ENCODE measurements at places on chromosomes 11 and 22.

DNA sequence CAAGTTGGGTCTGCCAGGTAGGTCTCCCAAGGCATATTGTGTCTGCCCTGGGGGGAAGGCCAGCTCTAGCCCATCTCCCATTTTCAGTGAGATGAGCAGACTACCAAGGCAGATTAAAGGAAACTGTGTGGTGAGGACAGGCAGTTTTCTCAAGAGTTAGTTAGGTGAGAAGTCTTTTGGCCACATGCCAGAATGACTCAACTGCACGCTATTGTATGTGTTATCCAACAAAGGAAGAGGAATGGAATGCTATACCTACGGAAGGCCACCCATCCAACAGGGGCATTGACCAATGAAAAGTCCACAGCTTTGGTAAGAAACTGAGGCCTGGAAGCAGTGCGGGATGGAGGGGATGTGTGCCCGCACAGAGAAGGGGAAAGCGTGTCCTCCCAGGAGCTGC, 941.7 kb downstream of the NTM start:
- no peak for ATAC-seq

DNA sequence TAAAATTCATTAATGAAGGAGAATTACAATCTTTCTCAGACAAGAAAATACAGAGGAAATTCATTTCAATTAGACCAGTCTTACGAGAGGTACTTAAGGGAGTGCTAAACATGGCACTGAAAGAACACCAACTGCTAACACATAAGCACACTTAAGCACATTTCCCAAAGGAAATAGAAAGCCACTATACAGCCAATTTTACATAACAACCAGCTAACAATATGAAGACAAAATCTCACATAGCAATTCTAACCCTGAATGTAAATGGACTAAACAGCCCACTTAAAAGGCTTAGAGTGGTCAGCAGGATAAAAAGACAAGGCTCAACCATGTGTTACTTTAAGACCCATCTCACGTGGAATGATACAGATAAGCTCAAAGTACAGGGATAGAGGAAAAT, 339.5 kb upstream of the LUZP2 start:
- no peak for ATAC-seq

GRCh38 chr22:45164270-45165088, 754 bp downstream of the NUP50 start:
- peak; percentile 79 for ATAC-seq

DNA sequence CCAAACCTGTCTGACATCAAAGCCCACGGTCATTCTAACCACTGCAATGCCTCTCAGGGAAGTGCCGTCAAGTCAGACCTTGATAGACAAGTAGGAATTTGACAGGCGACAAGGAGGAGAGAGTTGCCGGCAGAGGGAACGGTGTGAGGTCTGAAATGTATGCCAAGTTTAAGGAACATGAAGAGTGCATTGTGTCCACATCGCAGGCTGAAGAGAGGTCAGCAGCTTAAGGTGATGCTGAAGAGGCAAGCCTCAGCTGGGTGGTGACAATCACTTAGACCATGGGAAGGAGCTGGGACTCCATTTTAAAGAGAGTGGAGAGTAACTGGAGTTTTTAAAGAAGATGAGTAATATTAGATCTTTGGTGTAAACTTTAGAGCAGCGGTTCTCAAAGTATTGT, 104.9 kb upstream of the TBCEL start:
- no peak for ATAC-seq

DNA sequence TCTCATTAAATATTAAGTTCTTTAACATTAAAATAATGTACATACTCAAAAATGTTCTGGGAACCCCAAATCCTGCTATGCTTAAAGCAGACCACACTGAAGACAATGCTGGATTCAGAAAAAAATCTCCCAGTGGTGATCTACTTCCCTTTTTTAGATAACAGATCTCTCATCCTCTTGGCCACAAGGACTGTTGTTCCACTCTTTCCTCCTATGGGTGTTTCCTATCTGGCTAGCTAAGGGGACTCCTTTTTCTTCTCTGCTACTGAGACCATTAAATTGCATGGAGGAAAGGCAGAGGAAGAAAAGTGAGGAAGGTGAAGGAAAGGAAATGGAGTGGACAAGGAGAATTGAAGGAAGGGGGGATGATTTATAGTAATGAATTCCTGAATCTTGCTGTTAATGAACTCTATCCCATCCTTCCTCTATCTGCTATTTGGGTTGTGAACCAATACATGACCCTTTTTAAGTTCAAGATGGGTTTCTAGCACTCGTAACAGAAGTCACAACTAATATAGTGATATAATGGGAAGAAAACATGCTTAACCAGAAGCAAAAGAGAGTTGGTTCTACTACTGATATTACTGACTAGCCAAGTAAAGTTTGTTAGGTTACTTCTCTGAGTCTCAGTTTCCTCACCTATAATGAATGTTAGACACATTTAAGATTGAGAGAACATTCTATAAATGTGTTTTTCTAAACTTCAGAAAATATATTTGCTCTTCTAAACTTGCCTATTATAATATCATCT, 53.2 kb downstream of the PIK3C2A start:
- peak; percentile 60 for ATAC-seq

DNA sequence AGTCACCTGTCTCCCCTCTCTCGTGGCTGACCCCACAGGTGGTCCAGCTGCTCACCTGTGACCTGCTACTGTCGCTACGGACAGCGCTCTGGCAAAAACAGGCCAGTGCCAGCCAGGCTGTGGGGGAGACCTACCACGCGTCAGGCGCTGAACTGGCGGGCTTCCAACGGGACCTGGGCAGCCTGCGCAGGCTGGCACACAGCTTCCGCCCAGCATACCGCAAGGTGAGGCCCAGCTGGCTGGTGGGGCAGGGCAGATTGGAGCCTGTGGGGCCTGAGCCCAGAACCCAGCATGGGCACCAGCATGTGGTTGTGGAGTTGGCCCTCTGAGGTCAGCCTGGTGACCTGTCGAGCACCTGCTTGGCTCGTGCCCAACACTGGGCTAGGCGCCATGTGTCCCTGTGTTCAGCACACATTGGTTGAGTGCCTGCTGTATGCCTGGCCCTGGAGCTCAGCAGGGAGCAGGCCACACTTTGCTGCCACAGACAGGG, 11.9 kb downstream of the SHISA8 start:
- no peak for ATAC-seq

GRCh38 chr11:107116358-107116757, 98.1 kb upstream of the GUCY1A2 start:
- ATAC-seq = no peak

DNA sequence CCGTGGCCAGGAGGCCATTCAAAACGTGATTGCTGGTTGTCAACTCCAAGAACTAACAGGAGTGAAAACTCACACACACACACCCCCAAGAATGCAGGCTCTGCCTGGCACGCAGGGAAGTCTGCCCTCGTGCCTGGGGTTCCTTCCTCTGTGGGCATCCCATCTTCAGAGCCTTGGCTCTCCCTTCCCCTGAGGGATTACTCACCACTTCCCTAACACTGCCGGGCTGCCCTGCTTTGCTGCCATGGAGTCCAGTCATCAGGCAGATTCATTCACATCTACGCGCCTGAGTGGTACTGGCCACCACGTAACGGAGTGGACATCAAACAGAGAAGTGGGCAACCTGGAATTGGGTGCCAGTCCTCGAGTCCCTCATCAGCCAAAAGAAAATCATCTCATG, 120.7 kb upstream of the TMEM45B start:
- no peak for ATAC-seq
